ENCODE measurements at places on chromosomes 11 and 22.

- DNase-seq: peak; percentile 93
Measured at GRCh38 chr11:12693479-12694182, 19.4 kb downstream of the TEAD1 start.

DNA sequence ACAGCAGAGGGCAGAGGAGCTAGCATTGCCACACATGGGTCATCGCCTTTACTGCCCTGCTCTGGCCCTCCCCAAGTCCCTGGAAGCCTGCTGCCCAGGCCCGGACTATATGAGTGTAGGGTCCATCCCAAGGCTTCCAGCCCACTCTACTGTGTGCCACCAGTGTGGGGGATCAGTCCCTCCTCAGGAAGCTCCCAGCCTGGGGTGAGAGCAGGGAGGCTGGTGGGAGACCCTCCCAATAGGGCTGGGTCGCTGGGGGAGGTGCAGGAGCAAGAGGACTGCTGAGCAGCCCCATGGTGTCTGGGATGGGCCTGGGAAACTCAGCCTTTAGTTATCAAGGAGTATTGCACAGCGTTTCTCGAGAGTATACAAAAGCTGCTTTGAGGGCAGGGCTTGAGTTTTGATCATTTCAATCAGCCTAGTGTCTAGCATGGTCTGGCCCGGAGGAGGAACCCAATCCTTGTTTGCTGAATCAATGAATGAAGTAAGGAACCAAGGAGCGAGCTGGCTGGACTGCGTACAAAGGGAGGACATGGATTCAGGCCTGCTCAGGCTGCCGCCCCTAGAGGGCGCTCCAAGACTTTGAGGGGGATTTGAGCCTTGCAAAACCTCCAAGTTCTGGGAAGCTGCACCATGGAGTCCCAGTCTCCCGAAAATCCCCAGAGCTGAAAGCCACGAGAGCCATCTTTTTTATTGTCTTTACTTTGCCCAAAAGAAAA lies 89.0 kb upstream of the PARVA start:
- peak; percentile 91 for DNase-seq

- DNase-seq: peak; percentile 54
Measured at GRCh38 chr22:46063846-46064227, 86.5 kb upstream of the PPARA start.

GRCh38 chr11:33695051-33695566 lies 5.5 kb downstream of the C11orf91 start:
- no peak for DNase-seq

- DNase-seq: no peak
Measured at GRCh38 chr11:106787454-106787853, 230.8 kb downstream of the GUCY1A2 start.

GRCh38 chr11:106043540-106043939 lies 21.5 kb upstream of the MSANTD4 start:
- no peak for DNase-seq

GRCh38 chr11:92727769-92728168 lies 241.7 kb upstream of the MTNR1B start:
- DNase-seq: no peak

- no peak for DNase-seq
Measured at GRCh38 chr22:24875862-24876506, 70.0 kb downstream of the SGSM1 start.

DNA sequence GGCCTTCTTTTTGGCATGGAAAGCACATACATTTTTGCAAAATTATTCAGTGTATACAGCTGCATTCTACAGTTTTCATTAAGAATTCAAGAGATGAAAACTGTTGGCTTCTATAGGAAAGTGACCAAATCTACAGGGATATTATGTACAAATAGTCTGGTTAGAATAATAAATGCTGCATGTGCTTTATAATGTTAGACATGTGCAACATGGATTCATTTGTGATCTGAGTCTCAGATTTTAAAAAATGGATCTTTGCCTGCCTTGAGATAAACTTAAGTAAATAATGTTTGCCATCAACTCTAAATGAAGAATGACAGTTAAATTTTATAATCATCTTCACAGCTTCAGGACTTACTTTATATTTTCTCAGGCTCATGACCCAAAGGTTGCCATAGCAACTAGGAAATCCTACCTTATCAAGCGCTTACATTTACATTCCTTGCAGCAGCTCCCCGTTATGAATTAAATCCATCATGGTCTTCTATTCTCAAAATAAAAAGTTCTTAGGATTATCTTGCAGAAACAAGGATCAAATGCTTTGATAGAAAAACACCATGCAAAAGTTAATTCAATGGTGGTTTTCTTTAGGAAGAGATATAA lies 200.2 kb downstream of the CADM1 start:
- DNase-seq: no peak

DNA sequence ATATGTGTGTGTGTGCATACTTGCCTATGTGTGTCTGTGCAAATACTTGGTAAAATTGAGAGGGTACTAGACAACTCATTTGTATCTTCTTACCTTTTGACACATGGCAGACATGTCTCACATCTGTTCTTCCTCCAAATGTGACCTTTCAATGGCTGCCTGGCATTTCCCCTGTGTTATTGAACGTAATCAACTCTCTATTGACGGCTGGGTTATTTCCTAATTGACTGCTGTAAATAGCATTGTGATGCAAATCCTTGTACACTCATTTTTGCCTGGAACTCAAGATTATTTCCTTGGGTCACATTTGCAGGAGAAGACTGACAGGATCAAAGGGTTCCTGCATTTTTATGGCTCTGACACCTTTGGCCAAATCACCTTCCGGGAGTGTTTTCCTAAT lies 37.4 kb downstream of the KCNQ1 start:
- no peak for DNase-seq

GRCh38 chr11:96254854-96255253 lies 88.1 kb downstream of the MAML2 start:
- DNase-seq: no peak

GRCh38 chr11:9840460-9841004 lies 176.7 kb downstream of the SWAP70 start:
- no peak for DNase-seq

DNA sequence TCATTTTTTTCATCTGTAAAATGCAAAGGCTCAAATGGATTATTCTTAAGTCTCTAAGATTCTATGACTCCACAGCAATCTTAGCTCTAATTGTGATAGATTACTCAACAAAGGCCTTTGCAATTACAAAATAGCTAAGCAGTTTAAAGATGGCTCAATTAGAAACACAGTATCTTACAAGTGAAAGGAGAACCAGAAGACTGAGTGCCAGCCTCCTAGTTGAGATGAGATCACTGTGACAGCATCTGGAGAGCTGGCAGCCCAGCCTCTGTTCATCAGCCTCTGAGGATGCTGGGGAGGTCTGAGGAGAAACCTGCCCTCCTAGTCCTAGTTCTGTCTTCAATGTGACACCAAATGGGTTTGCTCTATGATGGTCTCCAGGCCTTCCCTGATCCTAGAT lies 158.4 kb upstream of the NARS2 start:
- DNase-seq: no peak

DNA sequence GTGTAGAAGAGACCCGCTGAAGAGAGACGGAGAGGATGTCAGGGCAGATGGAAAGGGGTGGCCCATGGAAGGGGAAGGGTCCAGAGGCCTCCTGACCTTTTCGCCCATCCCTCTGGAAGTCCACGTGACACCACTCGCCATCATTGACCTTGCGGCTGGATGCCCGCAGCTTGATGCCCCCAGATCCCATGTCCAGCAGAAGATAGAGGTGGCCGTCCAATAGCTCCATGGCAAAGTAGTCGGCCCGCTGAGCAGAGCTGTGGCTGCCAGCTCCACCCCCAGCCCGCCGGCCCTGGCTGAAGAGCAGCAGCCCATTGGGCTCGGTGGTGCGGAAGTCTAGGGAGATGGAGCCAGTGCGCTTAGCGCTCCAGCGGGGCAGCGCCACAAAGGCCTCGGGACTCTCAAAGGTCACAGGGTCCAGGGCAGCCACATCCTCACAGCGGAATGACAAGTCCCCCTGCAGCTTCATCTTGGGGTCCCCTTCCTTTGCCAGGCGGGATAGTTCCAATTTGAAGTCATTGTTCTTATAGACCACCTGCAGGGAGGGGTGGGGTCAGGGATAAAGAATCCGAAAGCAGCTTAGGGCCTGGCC lies 55.7 kb downstream of the NRXN2 start:
- no peak for DNase-seq

DNA sequence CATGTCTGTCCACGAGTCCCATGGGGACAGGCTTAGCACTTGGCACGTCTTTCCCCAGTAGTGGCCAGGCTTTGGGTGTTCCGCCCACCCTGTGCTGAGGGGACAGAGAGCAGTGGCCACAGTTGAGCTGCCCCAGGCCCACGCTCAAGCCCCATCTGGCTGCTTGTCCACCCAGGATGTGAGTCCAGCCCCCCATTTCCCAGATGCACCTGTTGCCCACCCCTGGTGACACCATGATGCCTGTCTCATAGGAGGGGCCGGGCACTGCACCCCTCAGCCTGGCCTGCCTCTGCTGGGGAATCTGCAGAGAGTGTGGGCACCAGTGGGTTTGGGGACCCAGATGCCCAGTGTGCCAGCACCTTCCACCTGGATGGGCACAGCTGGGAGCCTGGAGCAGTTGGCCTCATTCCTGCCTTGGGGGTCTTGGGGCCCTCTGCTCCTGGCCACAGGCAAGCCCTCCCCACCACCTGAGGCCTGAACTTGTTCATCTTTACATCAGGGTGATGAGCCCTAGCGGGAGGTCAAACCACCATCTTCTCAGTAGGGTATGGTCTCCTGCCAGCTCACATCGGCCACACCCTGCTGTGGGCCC lies 5.7 kb downstream of the SIGIRR start:
- no peak for DNase-seq

GRCh38 chr11:38788561-38788960 lies 2190.5 kb upstream of the RAG2 start:
- DNase-seq: no peak

- no peak for DNase-seq
Measured at GRCh38 chr22:19175602-19176174, 2.8 kb downstream of the SLC25A1 start.

DNA sequence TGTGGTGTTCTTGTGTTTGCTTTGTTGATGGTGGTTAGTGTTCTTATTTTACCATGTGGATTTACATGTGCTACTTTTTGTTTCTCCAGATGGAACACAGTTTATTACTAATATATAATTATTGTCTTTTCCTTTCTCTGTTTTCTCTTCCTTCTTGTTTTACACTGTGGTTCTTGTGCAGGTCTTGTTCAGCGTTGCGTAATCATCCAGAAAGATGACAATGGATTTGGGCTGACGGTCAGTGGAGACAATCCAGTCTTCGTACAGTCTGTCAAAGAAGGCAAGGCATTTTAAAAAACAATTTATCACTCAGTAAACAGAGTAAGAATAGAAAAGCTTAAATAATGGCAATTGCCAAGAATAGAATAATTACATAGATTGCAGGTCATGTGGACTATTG lies 84.4 kb downstream of the ARHGEF12 start:
- no peak for DNase-seq

- no peak for DNase-seq
Measured at GRCh38 chr11:12544986-12545775, 129.0 kb upstream of the TEAD1 start.

- DNase-seq: no peak
Measured at GRCh38 chr11:38278457-38279141, 1680.6 kb upstream of the RAG2 start.

- no peak for DNase-seq
Measured at GRCh38 chr11:61954106-61954850, 4.1 kb downstream of the BEST1 start.

DNA sequence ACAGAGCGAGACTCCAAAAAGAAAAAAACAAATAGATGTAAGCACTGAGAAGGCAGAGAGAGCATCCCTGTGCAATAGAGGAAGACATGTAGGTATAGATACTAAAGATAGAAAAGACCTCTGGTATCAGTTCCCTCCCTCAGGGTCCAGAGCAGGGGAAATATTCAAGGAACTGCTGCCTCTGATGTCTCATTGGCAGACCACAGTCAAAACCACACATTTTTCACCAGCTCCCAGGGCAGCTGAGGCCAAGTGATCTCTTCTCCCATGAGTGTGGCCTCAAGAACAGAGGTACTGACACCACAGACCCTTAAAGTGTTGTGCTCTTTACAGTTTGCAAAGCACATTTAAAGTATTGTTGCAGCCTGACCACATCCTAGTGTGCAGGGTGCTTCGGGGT lies 288.5 kb downstream of the NTM start:
- no peak for DNase-seq

DNA sequence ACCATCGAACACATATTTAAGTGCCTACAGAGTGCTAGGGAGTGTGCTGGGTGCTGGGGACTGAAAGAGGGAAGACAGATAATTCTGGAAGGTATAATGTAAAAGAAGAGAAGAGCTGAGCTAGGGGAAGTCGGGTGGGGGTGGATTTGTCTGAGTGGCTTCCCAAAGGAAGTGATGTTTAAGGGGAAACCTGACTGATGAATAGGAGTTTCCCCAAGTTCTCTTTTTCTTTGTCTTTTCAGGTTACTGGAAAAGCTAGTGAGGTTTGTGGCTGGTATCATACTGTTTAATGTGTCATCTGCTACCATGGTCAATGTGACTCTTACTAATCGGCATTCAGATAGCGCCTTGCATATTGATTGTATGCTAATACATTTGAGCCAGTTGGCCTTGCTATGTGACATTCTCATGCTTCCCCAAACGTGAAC lies 151.6 kb upstream of the MTMR2 start:
- no peak for DNase-seq

GRCh38 chr11:44876906-44877305 lies 73.8 kb downstream of the TP53I11 start:
- DNase-seq: no peak

DNA sequence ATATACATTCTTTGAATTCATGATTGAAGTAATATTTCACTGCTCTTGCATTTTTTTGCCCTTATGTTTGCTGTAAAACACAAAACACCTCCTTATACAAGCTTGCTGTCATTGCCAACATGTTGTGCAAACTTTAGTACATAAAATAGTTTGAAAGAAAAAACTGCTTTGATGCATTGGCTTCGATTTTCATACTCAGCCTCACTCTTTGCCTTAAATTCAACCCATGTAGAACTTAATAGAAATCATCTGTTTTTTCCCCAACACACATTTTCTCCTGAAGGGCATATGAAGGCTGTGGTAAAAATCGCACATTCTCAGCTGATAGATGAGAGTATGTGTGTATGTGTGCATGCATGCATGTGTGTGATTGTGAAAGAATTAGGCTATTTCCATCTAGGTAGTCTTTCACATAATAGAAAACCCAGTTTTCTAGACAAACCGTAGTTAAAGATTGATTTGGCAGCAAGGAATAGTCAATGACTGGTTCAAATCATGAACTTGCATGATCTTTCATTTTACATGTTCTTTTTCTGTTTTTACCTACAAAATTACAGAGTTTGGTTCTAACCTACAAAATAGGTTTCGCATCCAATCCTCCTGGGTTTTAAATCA lies 72.8 kb upstream of the MTMR2 start:
- DNase-seq: no peak

GRCh38 chr11:64224151-64224890 lies 1.7 kb downstream of the TRPT1 start:
- no peak for DNase-seq

GRCh38 chr22:26483043-26483438 lies 542 bp downstream of the HPS4 start:
- DNase-seq: no peak
